Hippocampal formation (tissue), 2 donors: ENCODE measurements at places on chromosomes 12 and 14.

DNA sequence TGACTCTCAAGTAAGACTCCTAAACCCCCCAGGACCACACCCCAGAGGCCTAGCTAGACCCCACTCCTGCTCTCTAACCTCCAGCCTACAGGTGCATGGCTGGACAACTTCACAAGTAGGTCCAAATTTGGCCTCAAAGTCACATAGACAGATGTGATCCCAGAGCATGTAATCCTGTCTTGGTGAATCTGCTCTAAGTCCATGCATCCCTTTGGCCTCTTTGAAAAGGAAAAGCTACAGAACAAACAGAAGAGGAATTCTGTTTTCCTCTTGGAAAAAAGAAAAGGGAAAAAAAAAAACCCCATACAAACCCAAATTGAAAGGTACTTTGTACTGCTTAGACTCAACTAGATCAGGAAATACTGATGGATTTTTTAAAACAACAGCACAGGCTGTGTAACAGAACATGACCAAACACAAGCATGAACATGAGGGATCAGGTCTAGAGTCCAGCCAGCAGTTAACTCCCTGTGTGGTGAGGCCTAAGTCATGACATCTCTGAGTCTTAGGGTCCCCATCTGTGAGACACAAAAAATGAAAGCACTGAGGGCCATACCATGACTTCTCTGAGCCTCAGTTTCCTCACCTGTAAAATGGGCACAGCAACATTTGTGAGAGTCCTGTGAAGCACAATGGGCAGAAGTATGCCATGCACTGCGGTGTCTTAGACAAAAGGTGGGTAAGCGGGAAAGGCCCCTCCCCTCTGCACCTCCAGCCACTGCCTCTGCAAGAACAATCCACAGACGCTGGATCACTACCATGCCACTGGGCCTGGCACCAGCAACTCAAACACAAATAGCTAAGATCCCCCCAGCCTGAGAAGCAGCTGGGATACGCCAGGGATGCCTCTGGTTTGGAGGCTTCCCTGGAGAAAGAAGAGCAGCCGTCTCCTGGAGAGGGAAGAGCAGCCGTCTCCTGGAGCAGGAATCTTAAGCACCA, 9.9 kb downstream of the PITPNM2 start:
- DNase-seq: no peak

DNA sequence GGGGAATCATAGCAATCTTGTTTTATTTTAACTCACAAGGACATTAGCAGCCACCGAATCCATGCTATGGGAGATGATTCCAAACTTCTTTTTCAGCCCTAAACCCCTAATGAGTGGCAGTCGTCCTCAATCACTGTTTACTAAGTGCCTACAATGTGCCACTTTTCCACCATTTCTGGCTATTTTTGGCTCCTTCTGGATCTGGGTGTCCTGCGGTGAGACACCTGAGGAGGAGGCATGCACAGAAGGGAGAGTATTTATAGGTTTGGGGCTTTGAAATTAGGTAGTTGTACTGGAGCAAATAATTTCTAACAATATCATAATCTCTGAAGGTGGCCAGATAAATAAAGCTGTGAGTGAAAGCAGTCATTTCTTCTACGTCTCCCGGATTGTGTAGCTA, 1125.6 kb downstream of the BCL11B start:
- DNase-seq: no peak

DNA sequence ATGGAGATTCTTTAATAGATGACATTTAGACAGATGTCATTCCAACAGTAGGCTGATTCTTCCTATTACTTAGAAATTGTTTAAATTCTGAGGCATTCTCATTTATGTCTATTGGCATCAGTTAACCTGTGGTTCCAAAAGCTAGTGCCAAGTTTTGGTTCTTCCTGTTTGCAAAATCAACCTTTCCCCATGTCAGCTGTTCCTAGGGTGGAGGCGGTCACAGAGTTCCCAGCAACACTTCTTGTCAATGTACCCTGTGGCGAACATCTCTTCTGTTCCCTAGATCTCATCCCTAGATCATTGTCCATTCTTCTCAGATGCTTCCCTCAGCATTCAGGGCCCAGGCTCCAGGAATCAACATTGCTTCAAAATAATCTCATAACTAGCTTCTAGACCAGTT, 140.9 kb downstream of the PHLDA1 start:
- DNase-seq: no peak

DNA sequence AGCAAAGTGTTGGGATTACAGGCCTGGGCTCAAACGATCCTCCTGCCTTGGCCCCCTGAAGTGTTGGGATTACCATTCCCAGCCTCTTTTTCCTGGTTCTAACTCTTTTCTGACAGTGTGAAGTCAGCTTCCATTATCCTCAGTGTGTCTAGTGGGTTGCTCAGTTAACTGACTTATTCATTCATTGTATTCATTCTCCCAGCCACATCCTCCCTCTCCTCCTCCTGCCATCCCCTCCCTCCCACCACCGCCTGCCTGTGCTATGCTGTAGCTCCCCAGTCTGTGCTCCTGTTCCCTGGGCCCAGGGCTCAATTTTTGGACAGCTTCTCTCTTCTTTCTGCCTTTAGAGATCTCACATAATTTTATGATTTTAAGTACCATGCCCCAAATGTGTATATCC, 19.4 kb downstream of the ATP6V0A2 start:
- DNase-seq: no peak

DNA sequence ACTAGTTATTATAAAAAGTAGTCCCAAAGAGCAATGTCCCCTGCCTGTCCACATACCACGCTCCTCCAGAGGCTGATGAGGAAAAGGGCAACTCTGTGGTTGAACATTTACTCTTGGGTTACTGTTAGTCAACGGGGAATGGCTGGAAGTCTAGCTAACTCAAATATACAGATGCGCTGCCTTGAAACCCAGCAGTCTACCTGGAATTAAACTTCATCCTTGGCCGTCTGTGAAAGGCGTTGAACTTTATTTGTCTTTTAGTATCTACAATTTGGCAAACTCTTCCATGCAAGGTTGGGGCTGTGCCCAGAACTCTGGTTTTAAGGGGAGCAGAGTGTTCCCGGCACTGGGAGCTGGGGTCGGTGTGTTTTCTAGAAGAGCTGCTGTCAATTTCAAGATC, 3.9 kb upstream of the MEG3 start:
- DNase-seq: no peak

DNA sequence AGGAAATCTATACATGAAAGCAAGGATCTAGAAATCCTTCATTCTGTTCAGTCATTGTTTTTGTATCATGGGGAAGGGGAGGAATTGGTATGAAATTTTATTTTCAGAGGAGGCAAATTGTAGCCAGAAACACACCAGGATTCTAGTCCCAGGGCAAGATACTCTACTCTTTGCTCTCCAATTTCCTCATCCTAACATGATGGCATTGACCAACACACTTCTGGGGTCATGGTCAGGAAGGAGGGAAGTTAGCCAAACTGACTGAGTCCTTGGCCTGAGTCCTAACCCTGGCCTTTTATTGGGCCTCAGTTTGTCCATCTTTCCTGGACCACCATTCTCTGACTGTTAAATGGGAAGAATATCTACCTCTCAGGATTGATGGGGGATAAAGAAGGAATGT, 65.5 kb downstream of the BBS10 start:
- no peak for DNase-seq
